ENCODE measurements at places on chromosomes 1 and 21.

GRCh38 chr1:237754627-237755026, 136.1 kb downstream of the ZP4 start:
- DNase-seq: no peak

GRCh38 chr1:150876119-150876454, 312 bp downstream of the ARNT start:
- no peak for DNase-seq

GRCh38 chr1:204580862-204581261, 64.7 kb downstream of the MDM4 start:
- DNase-seq: no peak

DNA sequence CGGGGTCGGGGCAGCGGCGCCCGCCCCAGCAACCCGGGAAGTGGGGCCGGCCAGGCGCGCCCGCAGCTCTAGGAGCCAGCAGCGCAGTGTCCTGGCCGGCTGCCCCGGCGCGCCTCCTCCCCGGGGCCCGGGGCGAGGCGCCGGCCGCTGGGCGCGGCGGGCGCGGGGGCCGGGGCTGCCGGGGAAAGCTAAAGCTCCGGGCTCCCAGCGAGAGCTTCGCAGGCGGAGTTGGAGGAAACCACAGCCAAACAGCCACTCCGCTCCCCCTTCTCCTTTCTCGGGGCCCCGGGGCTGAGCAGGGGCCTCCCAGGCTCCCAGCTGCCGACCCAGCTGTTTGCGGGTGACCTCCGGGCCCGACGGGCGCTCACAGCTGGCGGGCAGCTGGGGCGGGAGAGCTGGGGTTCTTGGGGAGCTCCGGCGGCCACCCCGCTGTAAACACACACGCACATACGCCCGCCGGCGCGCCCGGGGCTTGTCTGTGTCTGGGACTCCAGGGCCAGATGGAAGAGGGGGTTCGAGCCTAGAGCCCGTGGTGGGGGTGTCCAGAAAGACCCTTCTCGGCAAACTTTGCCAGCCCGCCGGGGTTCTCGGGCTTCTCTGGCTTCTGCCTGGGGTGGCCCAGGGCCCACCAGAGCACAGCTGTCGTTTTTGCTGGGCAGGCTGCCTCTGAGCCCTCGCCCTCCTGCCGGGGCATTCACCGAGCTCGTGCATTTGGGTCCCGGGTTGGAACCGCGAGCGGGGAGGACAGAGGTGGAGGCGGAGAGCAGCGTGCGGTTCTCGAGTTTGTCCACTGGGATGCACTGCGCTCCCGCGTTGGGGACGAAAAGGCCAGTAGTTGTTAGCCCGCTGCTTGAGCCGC, 1.5 kb downstream of the AJAP1 start:
- peak; percentile 41 for DNase-seq

DNA sequence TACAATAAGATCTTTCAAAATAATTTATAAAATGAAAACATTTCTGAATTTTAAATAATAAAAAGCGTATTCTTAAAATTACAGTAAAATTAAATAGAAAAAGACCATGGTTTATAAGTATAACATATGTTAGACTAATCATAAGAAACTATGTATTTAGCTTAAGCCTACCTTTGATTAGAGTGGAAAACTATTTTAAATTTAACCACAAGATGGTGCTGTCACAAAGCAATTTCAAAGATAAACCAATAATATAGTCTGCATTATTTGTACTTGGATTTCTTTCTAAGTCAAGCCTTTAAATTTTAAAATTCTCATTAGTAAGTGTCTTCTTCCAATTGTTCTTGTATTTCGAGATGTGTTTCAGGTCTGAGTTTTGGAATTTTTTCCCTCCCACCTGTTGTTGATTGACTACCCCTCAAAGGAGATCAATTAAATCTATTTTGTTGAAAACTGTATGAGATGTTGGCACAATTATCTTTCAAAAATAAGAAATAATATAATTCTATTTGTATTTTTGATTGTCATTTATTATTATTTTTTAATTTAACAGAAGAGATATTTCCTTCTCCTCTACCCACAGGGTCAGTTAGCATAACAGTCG, 459.8 kb downstream of the KCNT2 start:
- no peak for DNase-seq

DNA sequence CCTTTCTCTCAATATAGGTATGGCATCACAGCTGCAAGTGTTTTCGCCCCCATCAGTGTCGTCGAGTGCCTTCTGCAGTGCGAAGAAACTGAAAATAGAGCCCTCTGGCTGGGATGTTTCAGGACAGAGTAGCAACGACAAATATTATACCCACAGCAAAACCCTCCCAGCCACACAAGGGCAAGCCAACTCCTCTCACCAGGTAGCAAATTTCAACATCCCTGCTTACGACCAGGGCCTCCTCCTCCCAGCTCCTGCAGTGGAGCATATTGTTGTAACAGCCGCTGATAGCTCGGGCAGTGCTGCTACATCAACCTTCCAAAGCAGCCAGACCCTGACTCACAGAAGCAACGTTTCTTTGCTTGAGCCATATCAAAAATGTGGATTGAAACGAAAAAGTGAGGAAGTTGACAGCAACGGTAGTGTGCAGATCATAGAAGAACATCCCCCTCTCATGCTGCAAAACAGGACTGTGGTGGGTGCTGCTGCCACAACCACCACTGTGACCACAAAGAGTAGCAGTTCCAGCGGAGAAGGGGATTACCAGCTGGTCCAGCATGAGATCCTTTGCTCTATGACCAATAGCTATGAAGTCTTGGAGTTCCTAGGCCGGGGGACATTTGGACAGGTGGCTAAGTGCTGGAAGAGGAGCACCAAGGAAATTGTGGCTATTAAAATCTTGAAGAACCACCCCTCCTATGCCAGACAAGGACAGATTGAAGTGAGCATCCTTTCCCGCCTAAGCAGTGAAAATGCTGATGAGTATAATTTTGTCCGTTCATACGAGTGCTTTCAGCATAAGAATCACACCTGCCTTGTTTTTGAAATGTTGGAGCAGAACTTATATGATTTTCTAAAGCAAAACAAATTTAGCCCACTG, 11.5 kb downstream of the HIPK1 start:
- DNase-seq: no peak

DNA sequence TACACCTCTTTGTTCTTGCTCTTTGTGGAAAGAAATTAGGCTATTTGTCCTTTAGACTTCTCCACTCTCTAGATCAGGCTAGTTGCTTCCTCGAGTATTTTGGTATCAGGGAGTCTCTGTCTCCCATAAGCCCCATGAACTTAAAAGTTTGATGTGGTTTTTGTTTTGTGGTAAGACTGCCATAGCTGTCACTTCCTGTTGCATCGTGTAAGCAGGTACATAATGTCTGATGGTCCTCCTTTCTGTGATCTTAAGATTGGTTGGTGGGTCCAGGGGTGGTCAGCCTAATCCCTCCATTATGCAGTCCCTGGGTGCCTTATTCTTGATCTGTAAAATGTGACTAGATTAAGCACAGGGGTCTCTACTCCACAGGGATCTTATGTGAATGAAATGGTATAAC, 23.1 kb downstream of the CD53 start:
- DNase-seq: no peak

DNA sequence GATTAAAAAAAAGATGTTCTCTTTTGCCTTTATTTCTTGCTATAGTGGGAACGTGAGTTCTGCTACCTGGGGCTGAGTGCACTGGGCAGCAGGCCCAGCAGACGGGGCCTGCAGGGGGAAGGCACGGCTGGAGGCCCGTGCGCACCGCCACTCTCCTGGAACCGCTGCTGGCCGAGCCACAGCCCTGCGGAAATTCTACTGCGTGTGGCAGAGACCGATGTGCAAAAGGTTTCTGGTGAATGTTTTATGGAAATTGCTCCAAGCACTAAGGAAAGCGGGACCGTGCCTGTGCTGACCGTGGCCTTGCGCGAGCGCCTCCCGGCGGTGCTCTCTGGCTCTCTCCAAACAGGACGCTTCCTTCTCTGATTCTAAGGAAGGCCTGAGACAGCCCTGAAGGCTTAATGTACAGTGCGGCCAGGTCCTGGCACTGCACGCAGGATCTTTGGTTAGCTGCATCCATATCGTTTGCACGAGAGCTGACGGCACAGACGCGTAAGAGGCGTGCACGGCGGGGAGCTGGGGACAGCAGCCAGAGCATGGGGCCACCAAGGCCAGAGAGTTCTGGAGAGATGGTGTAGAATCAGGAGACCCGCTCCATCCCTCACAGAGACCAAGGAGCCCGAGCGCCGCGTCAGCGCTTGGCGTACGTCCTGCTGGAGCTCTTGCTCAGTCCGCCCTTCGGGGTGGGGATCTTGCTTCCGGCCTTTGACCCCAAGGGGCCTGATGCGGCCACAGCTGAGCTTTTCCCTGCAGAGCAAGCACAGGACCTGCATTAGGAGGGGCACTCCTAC, 18.7 kb upstream of the LRRC47 start:
- DNase-seq: no peak

- no peak for DNase-seq
These were observed 9.0 kb downstream of the TSACC start for GRCh38 chr1:156347331-156347730.

- peak; percentile 65 for DNase-seq
These were observed 5.8 kb upstream of the FAM167B start for GRCh38 chr1:32241001-32241763.

- no peak for DNase-seq
These were observed 41.0 kb downstream of the TBX15 start for GRCh38 chr1:118947003-118947765.

- DNase-seq: no peak
These were observed 161.7 kb downstream of the FASLG start for GRCh38 chr1:172820475-172821158.

GRCh38 chr1:147568551-147568950, 27.2 kb downstream of the BCL9 start:
- no peak for DNase-seq

- DNase-seq: peak; percentile 80
These were observed 229.5 kb downstream of the PAPPA2 start for GRCh38 chr1:176692431-176692830.

DNA sequence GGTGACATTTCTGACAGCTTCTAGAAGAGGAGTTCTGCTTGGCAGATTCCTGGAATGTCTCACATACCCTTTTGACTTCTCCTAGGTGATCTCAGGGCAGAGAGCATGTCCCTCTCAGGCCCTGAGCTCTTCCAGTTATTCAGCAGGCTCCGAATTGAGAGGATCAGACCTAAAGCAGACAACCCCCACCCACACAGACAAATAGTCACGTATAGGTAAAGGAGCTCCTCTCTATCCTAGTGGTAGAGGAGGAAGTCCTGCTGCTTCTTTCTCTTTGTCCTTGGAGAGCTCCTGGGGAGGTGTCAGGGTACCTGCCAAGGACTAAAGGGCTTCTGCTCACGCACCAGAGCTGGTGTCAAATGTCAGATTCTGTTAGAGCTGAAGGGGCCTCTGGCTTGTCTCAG, 128.1 kb downstream of the IER5 start:
- no peak for DNase-seq

DNA sequence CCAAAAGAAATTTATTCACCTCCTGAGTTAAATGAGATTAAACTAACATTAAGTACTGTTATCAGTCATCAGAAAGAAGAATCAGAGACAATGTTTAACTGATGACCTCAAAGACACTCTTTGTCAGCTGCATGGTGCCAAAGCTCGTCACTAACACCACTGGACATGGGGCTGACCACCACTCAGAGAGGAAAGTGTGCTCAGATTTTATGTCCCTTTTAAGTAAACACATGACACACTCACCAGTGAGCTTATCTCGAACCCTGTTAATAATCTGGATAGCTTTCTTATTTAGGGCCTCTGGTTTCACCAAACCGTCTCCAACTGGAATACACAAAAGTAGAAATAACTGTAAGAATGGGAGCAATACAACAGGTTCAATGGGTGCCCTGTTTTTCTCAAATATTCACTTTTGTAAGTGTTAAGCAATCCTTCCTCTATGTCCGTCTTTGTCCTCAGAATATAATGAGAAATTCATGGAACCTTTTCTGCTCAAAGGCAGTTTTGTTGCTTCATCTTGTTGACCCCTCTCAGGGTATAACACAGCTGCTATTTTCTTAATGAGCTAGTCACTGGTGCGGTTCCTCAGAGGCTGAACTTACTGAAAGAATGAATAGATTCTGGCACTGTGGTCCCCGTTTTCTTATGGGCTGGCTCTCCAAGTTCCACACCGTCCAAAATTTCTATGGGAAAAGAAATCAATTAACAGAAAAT, 9.5 kb upstream of the EXOSC10 start:
- no peak for DNase-seq

DNA sequence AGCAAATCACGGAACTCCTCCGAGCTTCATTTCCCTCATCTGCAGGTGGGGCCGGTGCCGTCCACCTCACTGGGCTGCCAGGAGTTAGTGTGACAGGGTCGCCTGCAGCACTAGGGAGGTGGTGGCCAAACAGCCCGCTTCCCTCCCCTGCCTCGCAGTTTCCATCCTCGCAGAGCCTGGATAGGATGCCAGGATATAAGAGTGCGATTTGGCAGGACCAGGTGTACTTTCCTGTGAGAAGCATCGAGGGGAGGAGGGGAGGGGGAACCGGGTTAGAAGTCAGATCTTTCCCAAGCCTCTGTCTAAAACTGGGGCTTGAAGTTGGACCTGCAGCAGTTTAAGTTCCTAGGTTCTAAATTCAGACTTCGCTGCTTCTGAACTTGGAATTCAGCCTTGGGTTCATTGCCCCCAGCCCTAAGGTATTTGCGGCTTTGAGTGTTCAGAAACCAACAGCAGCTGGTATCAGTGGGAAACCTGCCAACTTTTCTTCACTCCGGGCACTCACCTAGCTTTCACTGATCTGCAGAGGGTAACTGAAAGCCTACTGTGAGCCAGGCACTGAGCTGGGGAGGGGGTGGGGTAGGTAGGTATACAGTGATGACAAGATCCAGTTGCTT, 1.7 kb upstream of the JUN start:
- peak; percentile 63 for DNase-seq

- no peak for DNase-seq
These were observed 34.0 kb downstream of the ASTN1 start for GRCh38 chr1:177130451-177130945.

DNA sequence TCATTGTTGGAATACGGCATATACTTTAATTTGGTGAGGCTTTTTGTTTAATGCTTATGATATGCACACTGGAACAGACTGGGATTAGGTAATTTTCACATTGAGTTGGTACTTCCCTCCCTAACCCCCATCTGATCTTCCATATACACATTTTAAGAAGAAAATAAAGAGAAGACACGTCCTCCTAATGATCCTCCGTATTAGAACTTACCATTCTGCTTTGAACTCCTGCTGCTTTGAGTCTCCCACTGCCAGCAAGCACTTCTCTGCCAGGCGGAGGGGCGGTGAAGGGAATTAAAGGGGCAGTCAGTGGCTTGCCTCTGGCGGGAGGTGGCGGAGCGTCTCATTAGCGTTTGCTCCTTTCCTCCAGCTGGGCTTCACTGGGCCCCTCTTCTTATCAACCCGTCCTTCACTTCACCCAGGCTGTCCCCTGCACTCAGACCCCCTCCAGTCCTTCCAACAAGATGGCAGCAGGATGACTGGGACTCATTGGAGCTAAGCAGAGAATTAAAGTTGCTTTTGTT, 433.4 kb downstream of the KIF26B start:
- DNase-seq: no peak

DNA sequence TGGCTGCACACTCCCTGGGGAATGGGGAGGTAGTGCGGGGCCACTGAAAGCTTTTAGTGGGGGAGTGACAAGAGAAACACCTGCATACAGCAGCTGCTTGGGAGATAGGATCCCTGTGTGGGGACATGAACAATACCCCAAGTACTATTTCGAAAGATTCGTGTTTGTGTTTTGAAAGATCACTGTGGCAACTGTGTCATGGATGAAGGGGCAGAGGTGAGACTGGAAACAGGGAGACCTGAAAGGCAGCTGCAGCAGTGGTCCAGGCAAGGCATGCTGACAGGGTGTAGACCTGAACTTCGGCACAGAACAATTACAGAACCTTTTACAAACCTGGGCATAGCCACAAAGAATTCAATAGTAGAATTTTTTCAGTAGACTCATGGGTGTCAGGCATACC, 32.9 kb downstream of the TENT5C start:
- no peak for DNase-seq
